ENCODE measurements at places on chromosomes 1 and 21.
A peak's percentile ranks its signal among the peaks of the same experiment; 100 is the strongest.

- no peak for DNase-seq
Measured at GRCh38 chr1:233597489-233597901, 16.4 kb upstream of the KCNK1 start.

GRCh38 chr1:218516526-218516925, 171.4 kb downstream of the TGFB2 start:
- DNase-seq = no peak

DNA sequence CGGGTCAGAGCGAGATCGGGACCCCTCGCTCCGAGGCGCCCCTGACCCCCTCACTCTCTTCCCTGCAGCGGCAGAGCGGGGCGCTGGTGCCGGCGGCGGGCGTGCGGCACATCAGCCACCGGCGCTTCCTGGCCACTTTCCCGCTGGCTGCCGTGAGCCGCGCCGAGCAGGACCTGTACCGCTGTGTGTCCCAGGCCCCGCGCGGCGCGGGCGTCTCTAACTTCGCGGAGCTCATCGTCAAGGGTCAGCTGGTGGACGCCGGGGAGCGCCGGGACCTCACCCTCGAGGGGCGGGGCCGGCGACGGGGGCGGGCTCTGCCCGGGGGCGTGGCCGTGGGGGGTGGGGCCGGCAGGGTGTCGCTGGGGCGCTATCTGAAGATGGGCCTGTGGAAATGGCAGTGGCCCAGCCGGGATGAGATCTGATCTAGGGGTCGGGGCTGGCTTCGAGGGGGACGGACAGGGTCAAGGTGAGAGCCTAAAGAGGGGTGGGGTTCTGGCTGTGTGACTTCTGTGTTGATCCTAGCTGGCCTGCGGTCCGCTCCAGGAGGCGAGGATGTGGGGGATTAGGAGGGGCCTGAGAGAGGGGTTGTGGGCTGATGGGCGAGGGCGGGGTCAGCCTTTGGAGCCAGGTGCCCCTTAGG, 23.6 kb downstream of the PTPRU start:
- DNase-seq = no peak

DNA sequence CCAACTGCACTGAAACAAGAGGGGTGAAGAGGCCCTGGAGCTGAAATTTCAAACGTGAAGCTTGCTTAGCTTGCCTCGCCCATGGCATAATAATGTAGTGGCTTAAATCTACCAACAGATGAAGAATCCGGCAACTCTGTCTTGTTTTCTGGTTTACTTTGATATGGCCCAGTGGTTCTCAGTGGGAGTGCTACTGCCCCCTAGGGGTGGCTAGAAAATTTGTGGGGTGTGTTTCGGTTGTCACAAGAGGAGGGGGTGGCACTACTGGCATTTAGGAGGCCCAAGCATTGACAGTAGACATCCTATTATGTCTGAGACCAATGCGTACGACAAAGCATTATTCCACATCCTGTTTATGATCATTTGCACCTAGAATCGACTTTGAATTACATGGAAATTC, 51.9 kb upstream of the C8B start:
- DNase-seq = no peak

- no peak for DNase-seq
Measured at GRCh38 chr1:2612591-2613365, 20.0 kb downstream of the MMEL1 start.

DNA sequence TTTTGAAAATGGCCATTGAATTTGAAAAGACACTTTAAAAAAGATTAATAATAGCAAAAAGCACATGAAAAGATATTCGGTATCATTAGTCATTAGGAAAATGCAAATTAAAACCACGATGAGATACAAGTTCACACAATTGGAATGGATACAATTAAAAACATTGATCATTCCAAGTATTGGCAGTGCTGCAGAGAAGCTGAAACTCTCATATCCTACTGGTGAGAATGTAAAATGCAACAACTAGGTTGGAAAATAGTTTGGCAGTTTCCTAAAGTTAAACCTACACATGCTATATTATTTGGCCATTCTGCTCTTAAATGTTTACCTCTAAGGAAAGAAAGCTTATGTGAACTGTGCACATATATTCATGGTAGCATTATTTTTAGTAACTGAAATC, 838.7 kb upstream of the PRMT6 start:
- no peak for DNase-seq

DNA sequence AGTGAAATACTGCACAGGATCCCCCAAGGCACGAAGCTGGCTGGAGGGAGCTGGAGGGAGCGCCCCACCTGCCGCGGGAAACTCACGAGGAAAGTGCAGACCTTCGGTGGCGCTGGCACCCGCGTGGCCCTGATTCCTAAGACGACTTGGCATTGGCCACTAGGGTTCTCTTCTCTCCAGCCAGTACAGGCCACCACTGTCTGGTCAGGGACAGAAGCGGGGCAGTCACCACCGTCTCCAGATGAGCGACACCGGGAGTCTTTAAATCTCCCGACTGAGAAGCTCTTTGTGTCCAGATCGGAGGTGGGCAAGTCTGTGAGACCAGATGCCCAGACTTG, 19.2 kb upstream of the CHIA start:
- no peak for DNase-seq

- DNase-seq = no peak
Measured at GRCh38 chr1:169809370-169810095, 14.8 kb upstream of the METTL18 start.

- DNase-seq = no peak
Measured at GRCh38 chr1:167467126-167467710, 51.1 kb downstream of the CD247 start.

GRCh38 chr1:44174630-44175029, 33.2 kb upstream of the KLF18 start:
- no peak for DNase-seq

GRCh38 chr1:26110731-26111529, 694 bp upstream of the PDIK1L start:
- DNase-seq = peak; percentile 43

DNA sequence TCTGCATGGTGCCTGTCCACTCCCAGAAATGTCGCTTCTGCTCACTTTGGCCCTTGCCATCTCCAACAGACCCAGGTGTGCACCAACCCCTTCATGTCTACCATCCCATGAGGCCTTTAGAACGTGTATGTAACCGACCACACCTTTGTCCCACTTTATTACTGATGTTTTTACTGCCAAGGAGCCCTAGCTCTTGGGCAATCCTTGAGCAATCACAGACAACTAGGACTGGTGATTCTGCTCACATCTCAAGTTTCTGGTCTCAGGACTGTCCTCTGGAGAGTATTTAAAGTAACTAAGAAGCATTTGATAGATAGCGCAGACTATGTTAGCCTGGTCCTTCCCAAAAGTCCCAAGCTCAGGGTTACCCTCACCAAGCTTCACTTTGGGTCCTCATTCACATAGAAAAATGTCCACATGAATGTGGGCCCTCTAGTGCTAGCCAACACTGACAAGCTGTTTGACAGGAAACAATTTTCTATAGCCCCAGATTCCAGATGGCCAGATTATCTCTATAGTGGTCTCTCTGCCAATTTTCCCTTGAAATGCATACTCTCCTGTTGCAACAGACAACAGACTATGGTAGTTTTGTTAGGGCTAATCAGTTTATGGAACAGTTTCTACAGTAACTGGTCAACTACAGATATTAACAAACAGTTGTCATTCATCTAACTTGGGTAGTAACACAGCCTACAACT, 6.9 kb upstream of the TMEM81 start:
- DNase-seq = no peak

DNA sequence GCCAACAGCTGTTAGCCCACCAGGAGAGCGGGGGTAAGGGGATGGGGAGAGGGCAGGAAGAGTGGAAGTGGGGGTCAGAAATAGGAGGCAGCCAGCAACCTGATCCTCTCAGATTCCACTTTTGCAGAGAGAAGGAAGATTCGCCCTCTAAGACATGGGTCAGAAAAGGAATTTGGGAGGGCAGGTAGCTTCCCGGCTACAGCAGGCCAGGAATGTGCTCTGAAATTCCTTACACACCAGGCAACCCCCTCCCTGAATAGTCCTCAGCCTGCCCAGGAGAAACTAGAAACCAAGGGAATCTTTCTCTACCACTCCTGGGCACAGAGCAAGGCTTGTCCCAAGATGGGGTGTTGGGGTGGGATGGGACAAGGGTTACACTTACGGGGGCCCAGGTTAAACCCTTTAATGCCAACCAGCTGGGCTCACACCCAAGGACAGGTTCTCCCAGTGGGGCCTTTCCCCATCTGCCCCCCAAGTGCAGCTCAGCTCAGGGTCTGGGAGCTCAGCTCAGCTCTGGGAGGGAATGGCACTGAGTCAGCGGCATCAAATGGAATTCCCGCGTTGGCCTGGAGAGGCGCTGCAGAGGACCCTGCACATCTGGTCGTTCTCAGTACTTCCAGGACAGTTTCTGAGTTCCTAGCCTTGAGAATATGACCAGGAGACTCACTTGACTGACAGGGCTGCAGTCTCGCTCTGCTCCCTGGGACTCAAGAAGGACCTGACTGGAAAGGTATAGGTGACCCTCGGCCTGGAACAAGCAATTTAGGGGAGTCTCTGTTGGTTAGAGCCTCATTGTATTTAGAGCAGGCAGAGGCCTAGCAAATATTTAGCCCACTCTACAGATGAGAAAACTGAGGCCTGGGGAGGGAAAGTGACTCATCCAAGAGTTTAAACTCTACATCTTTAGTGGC, 761 bp downstream of the TNNT2 start:
- no peak for DNase-seq

- DNase-seq = no peak
Measured at GRCh38 chr1:224739997-224740684, 124.0 kb downstream of the CNIH3 start.

DNA sequence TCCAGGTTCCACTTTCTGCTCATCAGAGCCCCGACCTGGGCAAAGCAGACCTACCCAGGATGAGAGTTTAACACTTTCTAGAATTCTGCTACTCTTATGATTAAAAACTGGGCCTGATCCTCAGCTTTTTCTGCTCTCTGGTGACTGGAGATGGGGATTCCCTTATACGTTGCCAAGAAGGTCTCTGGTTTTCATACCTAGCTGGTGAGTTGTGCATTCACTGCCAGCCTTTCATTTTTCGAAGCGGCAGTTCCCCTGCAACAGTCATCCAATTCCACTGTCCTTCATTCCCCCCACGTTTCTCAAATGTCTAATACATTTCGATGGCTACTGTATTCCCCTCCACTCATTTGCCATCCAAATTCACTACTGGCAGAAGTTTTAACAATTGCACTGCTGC, 135.3 kb downstream of the ADSS2 start:
- no peak for DNase-seq

DNA sequence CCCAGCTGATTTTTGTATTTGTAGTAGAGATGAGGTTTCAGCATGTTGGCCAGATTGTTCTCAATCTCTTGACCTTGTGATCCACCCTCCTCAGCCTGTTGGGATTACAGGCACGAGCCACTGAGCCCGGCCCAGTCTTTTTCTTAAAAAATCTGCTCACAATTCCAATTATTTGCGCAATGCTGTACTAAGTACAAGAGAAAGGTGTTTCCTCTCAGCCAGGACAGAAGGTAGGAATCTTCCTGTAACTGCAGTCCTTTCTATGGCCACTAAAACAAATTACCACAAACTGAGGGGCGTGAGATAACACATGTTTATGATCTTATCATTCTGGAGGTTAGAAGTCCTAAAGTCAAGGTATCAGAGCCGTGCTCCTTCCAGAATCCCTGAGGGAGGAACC, 6.9 kb upstream of the CBR3 start:
- no peak for DNase-seq

DNA sequence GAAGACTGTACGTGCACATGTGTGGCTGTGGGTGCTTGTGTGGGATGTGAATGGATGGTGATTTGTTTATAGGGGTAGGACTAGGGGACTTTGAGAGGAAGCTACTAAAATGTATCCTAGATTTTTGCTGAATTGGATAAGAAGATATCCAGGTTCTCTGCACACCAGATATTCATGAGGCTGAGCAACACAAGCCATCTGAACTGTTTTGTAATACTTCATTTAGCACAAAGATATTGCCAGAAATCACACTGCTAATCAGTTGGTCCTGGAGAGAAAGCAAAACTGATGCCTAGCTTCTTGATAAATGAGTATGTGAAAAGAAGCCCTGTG, 135.3 kb downstream of the NOS1AP start:
- DNase-seq = no peak

DNA sequence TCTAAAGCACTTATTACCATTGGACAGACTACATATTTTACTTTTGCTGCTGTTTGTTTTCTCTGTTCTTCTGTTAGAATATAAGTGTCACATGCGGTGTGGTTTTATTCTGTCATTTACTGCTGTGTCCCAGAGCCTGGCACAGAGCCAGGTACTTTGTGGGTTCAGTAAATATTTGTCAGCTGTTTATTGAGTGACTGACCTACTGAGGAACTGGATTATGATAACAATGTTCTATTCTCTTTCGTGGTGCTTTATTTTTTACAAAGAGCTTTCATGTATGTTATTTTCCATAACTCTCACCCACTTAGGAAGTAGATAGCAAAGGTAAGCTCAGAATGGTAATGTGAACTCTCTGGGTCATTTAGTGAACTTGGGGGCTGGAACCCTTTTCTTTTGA, 118.8 kb downstream of the RWDD3 start:
- no peak for DNase-seq

GRCh38 chr21:41616031-41616591, 108.2 kb upstream of the TMPRSS2 start:
- DNase-seq = no peak

DNA sequence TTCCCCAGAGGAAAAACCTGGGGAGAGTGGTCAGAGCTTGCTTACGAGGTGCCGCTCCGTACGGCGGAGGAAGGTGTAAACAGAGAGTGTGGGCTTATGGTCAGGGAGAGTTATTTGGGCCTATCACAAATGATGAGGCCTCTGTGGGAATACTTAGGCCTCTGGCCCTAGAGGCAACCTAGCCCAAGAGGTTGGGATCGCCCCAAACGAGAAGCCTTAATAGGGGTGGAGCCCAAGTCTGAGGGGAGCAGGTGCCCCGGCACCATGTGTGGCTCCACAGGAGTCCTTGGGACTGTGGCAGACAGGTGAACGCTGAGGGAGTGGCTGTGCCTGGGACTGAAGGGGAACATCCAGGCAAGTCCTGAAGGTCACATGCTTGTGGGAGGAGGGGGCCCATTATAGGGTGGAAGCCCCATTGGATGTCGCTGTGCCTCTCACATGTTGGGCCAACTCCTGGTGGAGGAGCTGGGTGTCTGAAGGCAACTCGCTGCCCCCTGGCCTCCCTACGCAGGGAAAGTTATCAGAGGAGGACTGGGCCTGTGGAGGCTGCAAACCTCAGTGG, 135.1 kb downstream of the ZSCAN20 start:
- DNase-seq = no peak

- no peak for DNase-seq
Measured at GRCh38 chr1:201676197-201676596, 137.3 kb downstream of the NAV1 start.

DNA sequence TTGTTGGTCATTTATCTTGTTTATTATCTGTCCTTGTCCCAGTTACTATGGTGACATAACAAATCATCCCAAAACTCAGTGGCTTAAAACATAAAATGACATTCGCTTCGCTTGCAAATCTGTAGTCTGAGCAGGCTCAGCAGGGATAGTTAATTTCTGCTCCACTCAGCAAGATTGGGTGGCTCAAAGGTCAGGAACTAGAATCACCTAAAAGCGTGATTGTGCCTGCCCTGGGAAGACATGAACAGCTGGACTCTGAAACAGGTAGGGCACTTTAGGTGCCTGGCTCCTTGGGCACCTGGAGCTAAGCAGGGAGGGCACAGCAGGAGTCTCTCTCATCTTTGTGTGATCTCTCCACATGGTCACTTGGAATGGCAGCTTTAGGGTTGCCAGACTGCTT, 14.7 kb upstream of the TRAF3IP3 start:
- DNase-seq = no peak

All from activated CD4-positive, alpha-beta T cell treated with anti-CD3 and anti-CD28 coated beads for 24 hours (primary cell).